ENCODE measurements at places on chromosomes 1 and 21. TPM values are rescaled to one million over a fixed set of nuclear protein-coding genes. Genes with fewer than 3 reads are reported as not detected.

The CACHD1 gene
- total RNA-seq = 0.55 TPM

The DIO1 gene
- not detected for total RNA-seq

The TDRD10 gene
- not detected for total RNA-seq

The FMO2 gene
- not detected for total RNA-seq

The OR2L2 gene
- not detected for total RNA-seq

The LIN28A gene
- total RNA-seq = not detected
